Stimulated activated CD8-positive, alpha-beta memory T cell treated with anti-CD3 and anti-CD28 coated beads, Interleukin-4, amount 100 ng/mL, for 4 hours (primary cell): ENCODE measurements at places on chromosomes 16 and 17.

DNA sequence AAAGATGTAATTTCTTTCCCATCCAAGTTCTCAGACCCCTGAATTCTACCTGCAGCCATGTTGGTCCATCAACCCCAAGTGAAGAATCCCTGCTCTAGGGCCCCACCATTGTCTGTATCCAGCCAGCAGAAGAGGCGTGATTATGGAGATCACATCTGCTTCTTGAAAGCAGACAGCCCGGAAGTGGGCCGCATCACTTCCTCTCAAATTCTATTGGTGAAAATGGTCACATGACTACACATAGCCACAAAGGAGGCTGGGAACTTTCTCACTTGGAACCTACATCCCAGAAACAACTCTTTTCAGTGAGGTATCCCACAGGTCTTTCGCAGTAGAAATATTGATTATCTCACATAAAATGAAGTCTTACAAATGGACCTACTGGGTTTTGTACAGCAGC lies 40.1 kb downstream of the IL4R start:
- no peak for DNase-seq

GRCh38 chr17:74192950-74193781 lies 10.3 kb upstream of the RPL38 start:
- no peak for DNase-seq

DNA sequence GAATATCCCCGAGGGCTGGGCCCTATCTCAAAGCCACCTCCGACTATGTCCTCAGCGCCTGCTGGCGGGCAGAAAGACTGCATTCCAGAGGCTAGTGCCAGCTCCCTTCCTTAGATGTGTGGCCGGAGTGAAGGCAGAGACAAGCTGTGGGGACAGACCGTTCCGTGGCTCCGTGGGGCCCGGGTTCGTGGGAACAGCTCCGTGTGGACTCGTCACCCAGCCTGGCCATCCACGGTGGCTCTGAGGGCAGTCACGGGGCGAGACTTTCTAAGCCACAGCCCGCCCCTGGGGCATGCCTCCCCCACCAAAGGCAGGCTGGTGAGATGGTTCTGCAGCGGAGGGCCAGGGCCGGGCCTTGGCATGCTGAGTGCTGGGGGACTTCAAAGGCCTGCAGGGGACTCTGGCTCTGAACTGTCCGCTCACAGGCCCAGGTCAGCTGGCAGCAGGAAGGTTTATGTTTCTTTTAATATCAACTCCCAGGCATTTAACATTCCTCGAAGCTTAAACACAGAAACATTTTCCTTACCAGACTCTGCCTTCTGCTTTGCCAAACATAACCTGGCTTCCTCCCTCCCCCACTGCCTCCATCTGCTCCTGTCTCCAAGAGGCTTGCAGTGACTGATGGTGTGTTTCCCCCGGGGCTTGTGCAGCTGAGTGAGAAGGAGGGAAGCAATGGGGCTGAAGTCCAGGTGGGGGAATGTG lies 50.4 kb downstream of the TIMM22 start:
- DNase-seq: no peak

- no peak for DNase-seq
Measured at GRCh38 chr17:44400226-44400847, 10.9 kb upstream of the ITGA2B start.

DNA sequence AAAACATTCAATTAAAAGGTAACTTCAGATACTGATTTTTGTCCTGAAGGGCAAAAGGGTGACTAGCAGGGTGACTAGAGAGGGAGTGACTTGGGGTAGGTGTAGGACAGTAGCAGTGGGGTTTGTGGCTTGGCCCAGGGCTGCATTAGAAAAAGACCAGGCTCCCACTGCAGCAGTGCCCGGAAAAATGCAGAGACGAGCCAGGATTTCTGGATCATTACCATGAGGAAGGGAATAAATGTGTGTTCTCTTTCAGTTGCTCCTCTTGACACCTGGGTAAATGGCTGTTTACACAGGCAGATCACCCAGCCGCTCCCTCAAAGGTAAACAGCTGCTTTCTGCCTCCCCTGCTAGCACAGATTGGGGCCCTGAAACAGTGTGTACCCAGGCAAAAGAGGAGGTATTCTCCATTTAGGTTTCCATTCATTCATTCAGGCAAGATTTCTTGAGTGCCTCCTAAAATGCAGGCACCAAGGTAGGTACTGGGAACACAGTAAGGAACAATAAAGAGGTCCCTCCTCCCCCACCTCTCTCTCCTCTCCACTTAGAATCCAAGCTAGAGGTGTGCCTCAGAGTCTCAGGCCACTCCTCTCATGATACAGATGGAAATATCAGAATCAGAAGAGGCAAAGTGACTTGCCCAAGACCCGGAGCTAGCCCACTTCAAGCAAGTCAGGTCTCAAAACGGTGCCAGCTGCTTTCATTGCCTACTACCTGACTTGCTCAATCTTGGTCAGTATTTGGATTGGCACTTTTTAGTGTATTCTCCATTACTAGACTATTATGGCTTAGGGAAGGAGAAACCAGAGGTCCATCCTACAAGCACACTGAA lies 15.2 kb upstream of the TOX3 start:
- DNase-seq: no peak

DNA sequence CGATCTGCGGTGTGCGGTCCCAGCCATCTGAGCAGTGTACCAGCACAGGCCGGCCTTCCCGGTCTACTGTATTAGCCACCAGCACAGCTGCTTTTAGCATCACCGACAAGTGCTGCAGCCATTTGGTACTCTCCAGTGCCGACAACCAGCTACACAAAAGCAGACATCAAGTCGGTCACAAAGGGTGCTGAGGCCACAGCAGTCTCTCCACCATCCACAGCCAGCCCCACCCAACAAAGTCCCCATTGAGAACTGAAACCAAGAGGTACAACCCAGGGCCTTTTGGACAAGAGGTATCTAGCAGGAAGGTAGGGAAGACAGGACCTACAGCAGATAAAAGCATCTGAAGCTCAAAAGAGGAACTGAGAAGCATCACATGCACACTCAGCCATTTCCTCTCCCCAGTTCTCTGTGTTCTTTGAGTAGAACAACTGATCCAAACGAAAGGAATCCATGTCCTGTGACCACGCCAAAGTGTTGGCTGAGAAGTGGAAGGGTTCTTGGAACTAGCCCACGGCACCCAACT lies 9.5 kb downstream of the MTMR4 start:
- no peak for DNase-seq

GRCh38 chr16:59164461-59164860 lies 430.3 kb upstream of the GOT2 start:
- no peak for DNase-seq

DNA sequence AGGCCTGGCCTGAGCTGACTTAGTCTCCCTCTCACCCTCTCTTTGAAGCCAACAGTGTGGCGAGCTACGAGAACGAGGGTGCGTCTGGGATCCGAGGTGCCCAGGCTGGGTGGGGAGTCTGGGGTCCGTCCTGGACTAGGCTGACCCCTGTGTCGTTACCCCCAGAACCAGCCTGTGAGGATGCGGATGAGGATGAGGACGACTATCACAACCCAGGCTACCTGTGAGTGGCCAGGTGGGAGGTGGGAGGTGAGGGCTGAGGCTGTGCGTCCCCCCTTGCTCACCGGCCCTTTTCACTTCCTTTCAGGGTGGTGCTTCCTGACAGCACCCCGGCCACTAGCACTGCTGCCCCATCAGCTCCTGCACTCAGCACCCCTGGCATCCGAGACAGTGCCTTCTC lies 1.6 kb downstream of the LAT start:
- DNase-seq: no peak

DNA sequence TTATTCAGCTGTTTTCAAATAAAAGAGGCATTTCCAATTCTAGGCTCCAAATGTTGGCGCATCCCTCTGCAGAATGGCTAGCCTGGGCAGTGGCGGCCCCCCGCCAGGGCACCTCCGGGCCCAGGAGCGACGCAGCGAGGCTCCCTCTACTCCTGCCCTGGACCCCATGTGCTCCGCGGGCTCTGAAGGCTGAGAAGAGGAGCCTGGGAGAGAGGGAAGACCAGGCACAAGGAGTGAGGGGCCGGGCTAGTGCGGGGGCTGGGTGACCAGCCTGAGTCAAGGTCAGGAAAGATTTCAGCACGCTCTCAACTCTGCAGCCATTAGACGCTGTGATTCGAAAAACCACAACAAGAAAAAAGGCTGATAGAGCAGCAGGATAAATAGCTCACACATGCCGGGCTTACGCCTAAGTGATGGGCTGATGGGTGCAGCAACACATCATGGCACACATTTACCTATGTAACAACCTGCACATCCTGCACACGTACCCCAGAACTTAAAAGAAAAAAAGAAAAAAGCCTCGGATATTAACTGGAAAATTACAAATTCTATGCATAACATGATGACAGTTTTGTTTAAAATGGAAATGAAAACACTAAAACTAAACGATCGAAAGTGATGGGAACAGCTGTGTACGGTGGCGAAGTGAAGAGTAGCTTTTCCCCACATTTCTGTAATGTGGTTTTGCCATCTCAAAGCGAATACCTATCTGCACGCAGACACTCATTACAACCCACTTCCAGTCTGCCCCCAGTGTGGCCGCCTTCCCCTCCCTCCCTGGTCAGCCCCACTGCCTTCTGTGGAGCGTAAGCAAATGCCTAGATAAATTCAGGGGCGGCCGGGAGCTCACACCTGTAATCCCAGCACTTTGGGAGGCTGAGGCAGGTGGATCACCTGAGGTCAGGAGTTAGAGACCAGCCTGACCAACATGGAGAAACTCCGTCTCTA lies 44.4 kb downstream of the MAP1LC3B start:
- no peak for DNase-seq
